ENCODE measurements at places on chromosomes 1 and 21. TPM values are rescaled to one million over a fixed set of nuclear protein-coding genes. Genes with fewer than 3 reads are reported as not detected.

DNA sequence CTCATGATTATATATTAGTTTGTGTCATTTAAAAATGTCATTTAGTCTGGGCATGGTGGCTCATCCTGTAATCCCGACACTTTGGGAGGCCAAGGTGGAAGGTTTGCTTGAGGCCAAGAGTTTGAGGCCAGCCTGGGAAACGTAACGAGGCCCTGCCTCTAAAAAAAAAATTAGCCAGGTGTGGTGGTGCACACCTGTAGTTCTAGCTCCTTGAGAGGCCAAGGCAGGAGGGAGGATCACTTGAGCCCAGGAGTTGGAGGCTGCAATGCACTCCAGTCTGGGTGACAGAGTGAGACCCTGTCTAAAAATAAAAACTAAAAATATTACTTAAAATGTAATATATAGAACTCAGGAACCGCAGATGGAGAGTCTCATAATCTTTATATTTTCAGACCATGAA, 34.6 kb downstream of the RUNX3 start:
- no peak for DNase-seq
- H3K27me3 ChIP-seq: no peaks in the 10 kb centered on the region
- H3K4me3 ChIP-seq: no peak overlapping the region
- no peaks in the 10 kb centered on the region for H3K4me1 ChIP-seq

GRCh38 chr1:61754545-61754944, 12.3 kb downstream of the PATJ start:
- no peak for DNase-seq
- H3K27me3 ChIP-seq: no peaks in the 10 kb centered on the region
- no peaks in the 10 kb centered on the region for H3K4me1 ChIP-seq
- H3K27ac ChIP-seq: no peak overlapping the region

DNA sequence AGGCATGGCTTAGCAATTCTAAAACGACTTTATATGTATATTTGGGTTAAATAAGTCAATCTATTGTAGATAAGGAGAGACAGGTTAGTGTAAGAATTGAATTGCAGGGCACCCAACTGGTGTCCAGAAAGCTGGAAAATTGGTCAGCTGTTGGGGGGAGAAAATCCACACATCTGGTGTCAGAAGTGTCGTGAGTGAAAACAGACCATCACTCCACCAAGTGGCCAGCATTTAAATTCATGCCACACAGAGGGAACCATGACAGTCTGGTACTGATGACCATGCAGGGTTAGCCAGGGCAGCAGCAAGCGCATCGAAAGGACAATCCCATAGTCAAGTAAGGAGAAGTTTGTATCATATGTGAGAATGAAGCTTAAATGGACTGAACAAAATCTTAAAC, 11.7 kb downstream of the LAX1 start:
- no peak for DNase-seq
- no peak overlapping the region for H3K27ac ChIP-seq
- no peaks in the 10 kb centered on the region for H3K36me3 ChIP-seq
- no peaks in the 10 kb centered on the region for H3K27me3 ChIP-seq
- no peak overlapping the region for H3K4me3 ChIP-seq

GRCh38 chr1:234564035-234565029, 45.6 kb downstream of the IRF2BP2 start:
- no peak overlapping the region for H3K4me3 ChIP-seq
- H3K4me1 ChIP-seq: no peaks in the 10 kb centered on the region
- no peaks in the 10 kb centered on the region for H3K27me3 ChIP-seq
- no peaks in the 10 kb centered on the region for H3K36me3 ChIP-seq
- DNase-seq: peak; percentile 3
- H3K27ac ChIP-seq: no peak overlapping the region

Gene KPRP
- not detected for total RNA-seq

DNA sequence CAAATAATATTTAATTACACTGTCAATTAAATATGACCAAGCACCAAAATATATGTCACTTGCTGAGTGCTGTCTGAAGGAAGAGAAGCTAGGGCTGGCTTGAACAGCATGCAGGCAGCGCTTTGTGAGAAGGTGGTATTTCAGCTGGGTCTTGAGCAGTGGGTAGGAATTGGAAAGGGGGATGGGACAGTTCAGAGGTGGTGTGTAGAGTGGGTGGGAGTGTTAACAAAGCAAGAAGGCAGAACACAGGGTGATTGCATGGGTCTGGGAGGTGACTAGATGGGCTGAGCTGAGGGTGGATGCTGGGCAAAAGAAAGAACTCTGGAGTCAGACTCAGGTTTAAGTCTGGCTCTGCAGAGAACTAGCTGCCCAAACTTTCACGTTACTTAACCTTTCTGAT, 14.3 kb upstream of the ETV3 start:
- H3K4me1 ChIP-seq: peaks cover 5% of the 10 kb centered on the region
- no peaks in the 10 kb centered on the region for H3K36me3 ChIP-seq
- H3K4me3 ChIP-seq: no peak overlapping the region
- no peak overlapping the region for H3K27ac ChIP-seq
- H3K27me3 ChIP-seq: no peaks in the 10 kb centered on the region

DNA sequence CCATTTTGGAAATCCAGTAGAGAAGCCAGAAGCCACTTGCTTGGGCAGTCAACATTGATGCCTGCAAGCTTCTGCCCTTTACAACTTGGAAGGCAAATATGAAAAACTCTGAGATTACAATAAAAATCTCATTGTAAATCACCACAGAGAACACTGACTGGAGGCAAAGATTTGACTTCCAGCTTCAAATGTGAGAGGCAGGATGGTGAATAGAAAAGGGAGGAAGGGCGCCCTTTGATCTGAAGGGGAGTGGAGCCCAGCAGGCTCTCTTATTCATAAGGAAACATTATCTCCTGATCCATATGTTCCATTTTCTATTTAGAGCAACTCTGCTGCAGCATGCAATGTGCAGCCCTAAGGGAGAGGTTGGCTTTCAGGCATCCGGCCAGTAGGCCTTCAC, 348.3 kb downstream of the AJAP1 start:
- H3K4me1 ChIP-seq: no peaks in the 10 kb centered on the region
- H3K27ac ChIP-seq: no peak overlapping the region
- H3K27me3 ChIP-seq: no peaks in the 10 kb centered on the region
- DNase-seq: no peak
- no peak overlapping the region for H3K4me3 ChIP-seq
- no peaks in the 10 kb centered on the region for H3K36me3 ChIP-seq

Gene CNN3
- 262 TPM for total RNA-seq

GRCh38 chr21:45999581-46000181, 18.1 kb downstream of the COL6A1 start:
- H3K27me3 ChIP-seq: no peaks in the 10 kb centered on the region
- H3K27ac ChIP-seq: no peak overlapping the region
- no peak overlapping the region for H3K4me3 ChIP-seq
- peaks cover 21% of the 10 kb centered on the region for H3K36me3 ChIP-seq
- H3K4me1 ChIP-seq: no peaks in the 10 kb centered on the region

GRCh38 chr1:6168947-6169586, 11.1 kb downstream of the CHD5 start:
- no peak for DNase-seq
- H3K27ac ChIP-seq: no peak overlapping the region
- H3K4me3 ChIP-seq: no peak overlapping the region
- no peaks in the 10 kb centered on the region for H3K4me1 ChIP-seq
- no peaks in the 10 kb centered on the region for H3K36me3 ChIP-seq

Gene TRIM46
- 15.0 TPM for total RNA-seq

GRCh38 chr1:29876902-29877301, 640.6 kb downstream of the PTPRU start:
- DNase-seq: peak; percentile 17
- peaks cover 3% of the 10 kb centered on the region for H3K4me1 ChIP-seq
- H3K36me3 ChIP-seq: no peaks in the 10 kb centered on the region
- no peak overlapping the region for H3K4me3 ChIP-seq
- no peaks in the 10 kb centered on the region for H3K27me3 ChIP-seq
- no peak overlapping the region for H3K27ac ChIP-seq

Gene CD160
- total RNA-seq: not detected

Gene KRTAP11-1
- total RNA-seq: not detected

Gene LIPI
- total RNA-seq: not detected

- H3K36me3 ChIP-seq: peaks cover 10% of the 10 kb centered on the region
- no peaks in the 10 kb centered on the region for H3K27me3 ChIP-seq
- DNase-seq: no peak
- H3K27ac ChIP-seq: no peak overlapping the region
Measured at GRCh38 chr1:23290836-23291565, 53.1 kb downstream of the HNRNPR start.

GRCh38 chr21:31665397-31665796, 5.9 kb downstream of the SOD1 start:
- no peak for DNase-seq
- no peaks in the 10 kb centered on the region for H3K27me3 ChIP-seq
- H3K27ac ChIP-seq: no peak overlapping the region
- H3K4me1 ChIP-seq: peaks cover 3% of the 10 kb centered on the region

- H3K27ac ChIP-seq: no peak overlapping the region
- no peak for DNase-seq
- H3K36me3 ChIP-seq: no peaks in the 10 kb centered on the region
- no peak overlapping the region for H3K4me3 ChIP-seq
Measured at GRCh38 chr1:111513410-111514020, 10.1 kb upstream of the ADORA3 start.

DNA sequence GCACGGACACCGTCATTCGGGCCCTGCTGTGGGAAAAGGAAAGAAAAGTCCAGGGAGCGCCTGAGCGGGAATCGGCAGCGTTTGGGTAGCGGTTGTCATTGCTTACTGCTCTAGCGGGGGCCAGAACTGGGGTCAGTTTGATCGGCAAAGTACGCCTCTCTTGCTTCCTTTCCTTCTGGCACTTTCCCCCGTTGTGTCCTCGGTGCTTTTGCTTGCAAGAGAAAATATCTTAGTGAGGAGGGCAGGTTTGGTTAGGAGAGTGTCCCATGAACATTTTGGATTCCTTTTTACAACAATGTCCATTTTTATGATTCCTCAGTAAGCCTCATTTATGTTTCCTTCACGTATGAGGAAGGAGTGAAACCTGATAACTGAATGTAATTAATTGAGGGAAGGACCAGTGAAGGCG, 670 bp downstream of the ST3GAL3 start:
- H3K4me1 ChIP-seq: no peaks in the 10 kb centered on the region
- no peak overlapping the region for H3K27ac ChIP-seq
- H3K4me3 ChIP-seq: peak overlapping the region; percentile 91
- no peaks in the 10 kb centered on the region for H3K27me3 ChIP-seq
- peaks cover 10% of the 10 kb centered on the region for H3K36me3 ChIP-seq
- no peak for DNase-seq

GRCh38 chr1:99269321-99269720, 5.0 kb downstream of the PLPPR4 start:
- H3K27ac ChIP-seq: no peak overlapping the region
- no peak for DNase-seq
- H3K27me3 ChIP-seq: peaks cover 7% of the 10 kb centered on the region
- no peaks in the 10 kb centered on the region for H3K4me1 ChIP-seq
- no peaks in the 10 kb centered on the region for H3K36me3 ChIP-seq
- no peak overlapping the region for H3K4me3 ChIP-seq

Gene CDC20
- total RNA-seq: 252 TPM

Gene APCS
- not detected for total RNA-seq

DNA sequence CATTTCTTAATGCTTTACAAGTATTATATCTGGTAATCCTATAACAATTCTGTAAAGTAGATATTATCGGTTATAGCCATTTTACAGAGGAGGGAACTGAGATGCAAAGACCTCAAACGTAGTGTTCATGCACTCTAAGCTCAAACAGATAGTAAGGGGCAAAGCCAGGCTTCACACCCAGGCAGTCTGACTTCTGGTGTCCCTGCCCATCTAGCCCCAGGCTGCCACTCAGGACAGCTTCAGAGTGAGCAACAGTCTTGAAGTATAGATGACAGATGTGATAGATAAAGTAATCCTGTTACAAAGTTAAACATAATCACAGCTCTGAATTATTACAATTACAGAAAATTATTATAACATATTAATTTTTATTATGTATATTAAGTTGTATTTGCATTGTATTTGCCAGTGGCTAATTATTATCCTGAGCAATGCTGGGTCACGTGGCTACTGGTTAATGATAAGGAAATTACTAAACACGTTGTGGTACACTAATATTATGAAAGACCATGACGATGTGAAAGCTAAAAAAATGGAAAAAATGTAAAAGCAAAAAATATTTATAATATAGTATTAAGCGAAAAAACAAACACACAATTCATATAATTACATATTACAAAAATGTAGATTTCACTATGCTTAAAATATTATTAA, 6.1 kb upstream of the TRAF3IP3 start:
- H3K4me3 ChIP-seq: no peak overlapping the region
- DNase-seq: no peak
- peaks cover 11% of the 10 kb centered on the region for H3K4me1 ChIP-seq

Gene NLRP3
- total RNA-seq: 0.23 TPM

Gene SH2D1B
- total RNA-seq: not detected

DNA sequence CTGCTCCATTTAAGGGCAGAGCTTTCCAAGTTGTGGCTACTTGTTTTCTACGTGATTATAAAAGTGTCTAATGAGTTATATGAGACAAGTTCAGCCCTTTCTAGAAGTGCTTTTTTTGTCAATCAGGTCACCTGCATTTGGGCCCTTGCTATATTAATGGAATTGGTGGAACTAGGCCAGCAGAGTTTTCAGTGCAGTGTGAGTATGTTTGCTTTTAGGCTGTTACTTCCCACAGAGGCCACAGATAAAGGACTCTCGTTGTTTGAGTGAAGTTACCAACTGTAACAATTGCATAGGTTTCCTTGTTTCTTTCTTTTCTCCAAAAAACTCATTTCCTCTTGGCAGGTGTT, 10.9 kb downstream of the SMAP2 start:
- no peaks in the 10 kb centered on the region for H3K27me3 ChIP-seq
- peaks cover 3% of the 10 kb centered on the region for H3K4me1 ChIP-seq
- no peak for DNase-seq
- no peak overlapping the region for H3K27ac ChIP-seq
- no peak overlapping the region for H3K4me3 ChIP-seq
- H3K36me3 ChIP-seq: no peaks in the 10 kb centered on the region

Gene TACSTD2
- total RNA-seq: 0.88 TPM

Gene CDC42BPA
- total RNA-seq: 28.5 TPM

DNA sequence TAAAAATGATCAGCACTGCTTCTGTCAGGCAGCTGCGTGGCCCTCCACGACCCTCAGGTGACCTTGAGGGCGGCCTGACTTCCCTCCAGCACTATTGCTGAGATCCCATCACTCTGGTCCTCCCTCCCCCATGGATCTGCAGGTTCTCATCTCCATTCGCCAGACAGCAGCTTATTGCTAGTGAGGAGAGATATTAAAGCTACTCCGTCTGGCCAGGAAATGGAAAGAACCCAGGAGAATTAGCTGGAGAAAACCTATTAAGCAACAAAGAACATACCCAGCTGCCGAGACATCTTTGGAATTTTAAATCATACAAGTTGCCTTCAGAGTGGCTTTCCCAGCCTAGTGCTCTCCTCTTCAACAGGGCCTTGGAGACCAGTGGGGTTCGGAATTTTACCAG, 25.7 kb upstream of the KCNN3 start:
- H3K36me3 ChIP-seq: no peaks in the 10 kb centered on the region
- no peaks in the 10 kb centered on the region for H3K27me3 ChIP-seq
- no peak overlapping the region for H3K4me3 ChIP-seq
- H3K4me1 ChIP-seq: no peaks in the 10 kb centered on the region
- no peak overlapping the region for H3K27ac ChIP-seq

- no peak overlapping the region for H3K27ac ChIP-seq
- H3K4me1 ChIP-seq: peaks cover 6% of the 10 kb centered on the region
- H3K27me3 ChIP-seq: no peaks in the 10 kb centered on the region
- H3K36me3 ChIP-seq: no peaks in the 10 kb centered on the region
- peak overlapping the region; percentile 20 for H3K4me3 ChIP-seq
Measured at GRCh38 chr1:41394959-41395956, 34.0 kb downstream of the FOXO6 start.
